ENCODE measurements at places on chromosomes 16 and 17.

GRCh38 chr17:82228842-82229697 is at the start of gene SLC16A3:
TSS of gene SLC16A3 (plus strand) at chr17:82229042. CDS start at chr17:82236009, 6,967 bp downstream.
- DNase-seq: no peak

DNA sequence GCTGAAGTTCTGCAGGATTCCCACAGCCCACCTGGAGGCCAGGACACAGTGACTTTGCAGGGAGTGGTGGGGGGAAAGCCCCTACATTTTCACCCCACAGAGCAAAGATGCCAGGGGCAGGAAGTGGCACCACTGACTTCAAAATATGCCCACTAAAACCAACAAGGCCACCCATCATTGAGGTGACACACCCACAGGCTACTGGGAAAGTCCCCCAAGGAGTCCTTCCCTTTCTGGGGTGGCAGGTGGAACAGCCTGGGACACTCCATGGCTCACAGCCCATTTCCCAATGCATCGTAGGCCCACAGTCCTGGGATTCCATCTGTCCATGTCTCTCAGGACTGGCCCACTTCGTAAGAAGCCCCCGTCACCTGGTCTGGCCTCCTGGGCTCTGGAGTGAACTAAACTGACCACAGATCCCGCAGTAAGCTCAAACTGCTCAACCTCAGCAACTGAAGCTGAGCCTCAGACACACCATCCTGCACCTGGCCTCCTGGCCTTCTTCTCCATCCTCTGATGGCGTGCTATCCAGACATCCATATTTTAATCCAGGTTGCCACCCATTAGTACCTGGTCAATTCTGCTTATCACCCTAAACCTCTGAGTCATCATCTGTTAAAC is 7.5 kb upstream of the CCL1 start:
- DNase-seq: no peak

- DNase-seq: no peak
Measured at GRCh38 chr17:80154166-80154565, 7.2 kb upstream of the EIF4A3 start.

DNA sequence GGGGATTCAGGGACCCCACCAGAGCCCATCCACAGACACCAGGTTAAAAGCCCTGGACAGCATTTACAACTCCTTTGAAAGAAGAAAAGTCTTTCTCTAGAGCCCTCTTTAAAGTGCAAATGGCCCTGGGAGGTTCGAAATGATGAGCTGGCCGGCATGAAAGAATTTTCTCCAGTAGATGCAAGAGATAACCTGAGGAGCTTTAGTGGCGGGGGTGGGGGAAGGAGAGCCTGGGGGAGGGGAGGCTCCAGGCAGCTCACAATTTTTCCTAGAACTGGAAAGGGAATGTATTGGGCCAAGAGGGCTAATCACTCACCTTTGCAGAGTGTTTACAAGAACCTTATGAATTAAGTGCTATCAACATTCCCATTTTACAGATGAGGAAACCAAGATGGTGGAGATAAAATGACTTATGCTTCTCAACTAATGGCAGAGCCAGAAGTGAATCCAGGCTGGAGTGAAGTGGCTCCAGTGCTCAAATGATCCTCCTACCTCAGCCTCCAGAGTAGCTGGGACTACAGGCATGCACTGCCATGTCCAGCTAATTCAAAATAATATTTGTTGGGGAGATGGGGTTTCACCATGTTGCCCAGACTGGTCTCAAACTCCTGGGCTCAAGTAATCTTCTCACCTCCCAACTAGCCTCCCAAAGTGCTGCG is 4.2 kb upstream of the CDH1 start:
- no peak for DNase-seq

DNA sequence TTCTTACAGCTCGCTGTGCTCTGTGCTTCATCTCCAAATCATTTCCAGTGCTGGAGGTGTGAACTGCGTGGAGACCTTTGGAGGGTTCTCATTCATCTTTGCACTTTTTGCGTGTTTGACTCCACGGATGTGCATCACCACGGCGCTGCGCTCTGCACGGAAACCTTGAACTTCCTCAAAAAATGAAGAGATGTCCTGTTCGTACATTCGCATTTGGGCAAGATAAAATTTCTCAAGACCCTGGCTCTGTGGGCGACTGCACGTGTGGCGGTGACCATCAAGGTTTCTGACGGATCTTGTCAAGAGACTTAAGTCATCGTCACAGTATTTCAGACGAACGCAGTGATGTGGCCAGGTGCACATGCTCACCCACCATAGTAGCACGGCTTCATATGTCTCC is 10.3 kb upstream of the PVALEF start:
- no peak for DNase-seq

DNA sequence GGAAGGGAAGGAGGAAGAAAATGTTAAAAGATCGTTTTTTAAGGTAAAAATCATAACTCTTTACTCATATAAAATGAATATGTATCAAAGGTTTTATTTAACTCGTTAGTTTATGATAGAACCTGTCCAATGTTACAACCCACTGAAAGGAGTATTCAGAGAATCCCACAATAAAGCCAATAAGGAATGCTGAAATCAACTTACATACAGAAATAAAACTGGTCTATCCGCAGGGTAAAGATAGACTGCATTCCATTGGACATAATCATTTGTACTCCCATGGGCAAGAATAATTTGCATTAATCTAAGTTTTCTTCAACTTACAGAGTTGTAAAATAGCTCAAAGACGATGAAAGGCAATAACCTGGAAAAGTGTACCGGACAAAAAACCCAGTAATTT is 17.9 kb upstream of the BEAN1 start:
- DNase-seq: no peak

DNA sequence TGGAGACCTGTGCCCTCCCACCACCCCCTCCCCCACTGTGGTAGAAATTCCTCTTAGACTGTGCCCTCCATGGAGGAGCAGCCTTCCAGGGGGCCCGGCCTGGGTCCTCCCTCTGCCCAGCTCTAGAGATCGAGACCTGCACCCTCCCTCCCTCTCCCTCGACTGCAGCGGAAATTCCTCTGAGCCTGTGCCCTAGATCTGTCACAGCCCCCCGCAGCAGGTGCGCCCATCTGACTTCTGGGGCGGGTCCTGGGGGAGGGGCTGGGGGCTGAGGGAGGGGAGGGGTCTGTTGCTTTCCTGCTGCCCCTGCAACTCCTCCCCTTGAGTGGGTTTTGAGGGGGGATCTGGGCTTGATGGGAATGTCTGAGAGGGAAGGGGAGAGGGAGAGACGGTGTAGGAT is 177.8 kb upstream of the GSE1 start:
- DNase-seq: no peak

DNA sequence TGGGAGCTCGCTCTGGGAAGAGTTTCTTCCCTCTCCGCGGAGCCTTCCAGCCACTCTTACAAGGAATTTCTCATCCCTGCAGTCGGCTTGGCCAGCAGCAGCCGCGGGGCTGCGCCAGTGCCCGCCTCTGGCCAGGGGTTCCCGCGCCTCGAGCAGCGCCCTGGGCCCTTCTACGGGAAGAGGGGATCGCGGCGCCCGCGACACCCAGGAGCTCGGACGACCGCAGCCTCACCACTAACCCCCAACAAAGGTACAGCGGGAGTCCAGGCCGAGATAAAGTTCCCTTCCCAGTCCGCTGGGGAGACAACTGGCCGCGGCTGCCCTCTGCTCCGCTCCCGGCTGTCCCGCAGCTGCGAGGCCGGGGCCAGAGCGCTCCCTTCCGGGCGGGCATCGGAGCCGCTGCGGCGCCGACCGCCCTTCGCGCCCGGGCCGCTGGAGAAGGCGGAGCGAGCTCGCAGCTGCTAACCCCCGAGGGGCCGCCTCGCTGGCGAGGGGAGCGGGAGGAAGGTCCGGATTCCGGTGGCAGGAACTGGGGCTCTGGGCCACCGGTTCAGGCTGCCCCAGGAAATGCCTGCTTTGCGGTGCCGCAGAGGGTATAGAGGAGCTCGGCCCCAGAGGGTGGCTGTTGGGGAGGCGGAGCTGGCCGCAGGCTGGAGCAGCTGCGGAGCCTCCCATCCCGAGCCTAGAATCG is 3.6 kb upstream of the HS3ST3B1 start:
- no peak for DNase-seq

DNA sequence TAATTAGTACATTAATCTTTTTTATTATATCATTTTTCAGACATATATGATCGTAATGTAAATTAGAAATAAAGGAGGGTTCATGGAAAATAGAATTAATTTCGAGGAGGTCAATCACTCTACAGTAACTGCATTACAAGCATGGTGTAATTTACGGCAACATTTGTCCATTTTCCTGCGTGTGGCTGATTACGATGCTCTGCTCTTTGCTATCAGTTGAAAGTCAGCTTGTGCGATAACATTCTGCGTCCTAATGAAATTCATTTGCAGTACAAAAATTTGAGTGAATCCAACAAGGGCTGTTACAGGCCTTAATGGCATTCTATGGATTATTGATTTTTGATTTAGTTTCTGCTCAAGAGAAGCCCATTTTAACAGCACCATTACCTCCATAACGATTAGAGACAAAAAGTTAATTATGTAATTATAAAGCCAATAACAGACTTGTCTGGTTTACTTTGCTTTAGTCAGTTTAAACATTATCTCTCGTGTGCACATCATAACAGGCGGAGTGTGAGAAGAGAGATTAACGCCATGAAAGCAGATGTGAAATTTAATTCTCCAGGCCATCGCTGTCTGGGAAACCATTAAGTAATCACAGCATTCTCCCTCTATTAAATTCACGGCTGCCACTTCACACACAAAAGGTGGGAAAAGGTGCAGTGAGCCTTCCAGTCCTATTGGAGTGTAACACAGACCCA is 256.4 kb upstream of the IRX3 start:
- DNase-seq: no peak

All from stimulated activated CD8-positive, alpha-beta memory T cell treated with anti-CD3 and anti-CD28 coated beads, Interleukin-7, amount 100 ng/mL, for 24 hours (primary cell).